ENCODE measurements at places on chromosomes 12 and 14.

GRCh38 chr14:28776482-28777266 is 10.1 kb downstream of the FOXG1 start:
- DNase-seq: peak; percentile 50

DNA sequence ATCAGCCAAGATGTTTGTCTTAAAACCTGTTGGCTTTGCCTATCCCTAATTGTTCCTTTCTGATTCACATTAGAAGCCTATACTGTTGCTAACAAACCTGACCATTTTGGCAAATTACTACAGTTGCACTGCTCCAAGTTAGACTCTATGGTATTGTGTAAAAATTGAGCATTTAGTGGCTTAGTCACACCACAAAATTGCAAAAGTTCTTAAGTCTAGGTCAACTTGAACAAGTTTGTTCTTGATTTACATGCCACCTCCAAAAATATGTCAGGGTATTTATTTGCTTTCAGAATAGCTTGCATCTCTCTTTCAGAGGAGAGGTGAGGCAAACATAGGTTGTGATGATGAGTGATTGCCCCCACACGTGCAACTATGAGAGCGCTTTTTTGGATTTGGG is 27.0 kb upstream of the PTHLH start:
- DNase-seq: no peak

- DNase-seq: no peak
Observed at GRCh38 chr14:25759920-25760655, 710.1 kb upstream of the STXBP6 start.

GRCh38 chr12:3611860-3612703 is 121.1 kb downstream of the PRMT8 start:
- no peak for DNase-seq

GRCh38 chr14:90671382-90672234 is 144.6 kb downstream of the TTC7B start:
- DNase-seq: no peak

- no peak for DNase-seq
Observed at GRCh38 chr14:69072584-69072983, 80.3 kb downstream of the DCAF5 start.

GRCh38 chr14:85531587-85532373 is 1.8 kb downstream of the FLRT2 start:
- DNase-seq: no peak

GRCh38 chr12:67764946-67765619 is 116.5 kb downstream of the DYRK2 start:
- no peak for DNase-seq

DNA sequence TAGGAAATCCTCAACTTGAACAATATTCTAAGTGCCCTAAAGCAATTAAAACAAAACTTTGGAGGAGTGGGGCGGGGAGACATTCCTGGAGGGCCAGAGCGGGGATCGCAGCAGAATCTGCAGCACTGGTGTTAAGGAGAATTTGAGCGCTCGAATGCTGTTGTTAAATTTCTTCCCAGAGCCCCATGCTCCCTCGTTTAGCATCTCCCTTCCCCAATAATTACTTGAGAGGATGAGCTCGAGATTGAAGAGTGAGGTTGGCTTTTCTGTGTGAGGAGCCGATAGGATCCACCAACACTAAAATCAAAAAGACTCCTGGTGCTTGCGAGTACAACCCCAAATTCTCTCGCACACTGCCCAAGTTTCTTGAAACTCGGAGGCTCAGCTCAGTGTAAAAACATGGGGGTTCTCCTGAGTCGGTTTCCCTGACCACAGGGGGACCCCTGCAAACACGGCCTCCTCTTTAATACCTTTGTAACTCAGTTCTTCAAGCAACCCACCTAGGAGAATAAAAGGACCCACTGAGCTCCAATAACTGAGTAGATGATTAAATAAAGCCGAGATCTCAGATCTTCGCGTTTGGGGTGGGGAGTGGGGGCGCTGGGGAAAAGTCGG is 10.2 kb upstream of the FOXG1 start:
- no peak for DNase-seq

- DNase-seq: no peak
Observed at GRCh38 chr14:46306267-46306666, 345.3 kb downstream of the RPL10L start.

GRCh38 chr14:53716578-53716977 is 240.0 kb downstream of the BMP4 start:
- no peak for DNase-seq

- DNase-seq: no peak
Observed at GRCh38 chr12:19642345-19642744, 203.1 kb downstream of the AEBP2 start.

- DNase-seq: no peak
Observed at GRCh38 chr12:46549527-46550265, 177.1 kb upstream of the SLC38A2 start.

DNA sequence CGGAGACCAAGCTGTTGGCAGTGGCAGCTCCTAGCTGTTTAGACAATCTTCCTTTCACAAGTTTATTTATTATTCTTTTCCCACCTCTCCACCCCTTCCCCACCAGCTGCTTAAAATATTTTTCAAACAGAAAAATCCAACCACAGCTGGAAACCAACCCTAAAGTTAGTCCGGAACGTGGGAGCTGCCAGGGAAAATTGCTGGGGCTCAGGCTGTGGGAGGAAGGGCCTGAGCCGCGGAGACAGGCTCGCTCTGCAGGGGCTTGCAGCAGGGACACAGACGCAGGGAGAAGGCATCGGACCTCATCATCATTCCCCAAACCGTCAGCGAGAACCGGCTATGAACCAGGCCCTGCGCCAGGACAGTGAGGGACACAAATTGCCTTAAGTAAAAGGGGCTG is 16.1 kb upstream of the TMEM106C start:
- no peak for DNase-seq

- no peak for DNase-seq
Observed at GRCh38 chr12:122873540-122873939, 22.4 kb downstream of the VPS37B start.

DNA sequence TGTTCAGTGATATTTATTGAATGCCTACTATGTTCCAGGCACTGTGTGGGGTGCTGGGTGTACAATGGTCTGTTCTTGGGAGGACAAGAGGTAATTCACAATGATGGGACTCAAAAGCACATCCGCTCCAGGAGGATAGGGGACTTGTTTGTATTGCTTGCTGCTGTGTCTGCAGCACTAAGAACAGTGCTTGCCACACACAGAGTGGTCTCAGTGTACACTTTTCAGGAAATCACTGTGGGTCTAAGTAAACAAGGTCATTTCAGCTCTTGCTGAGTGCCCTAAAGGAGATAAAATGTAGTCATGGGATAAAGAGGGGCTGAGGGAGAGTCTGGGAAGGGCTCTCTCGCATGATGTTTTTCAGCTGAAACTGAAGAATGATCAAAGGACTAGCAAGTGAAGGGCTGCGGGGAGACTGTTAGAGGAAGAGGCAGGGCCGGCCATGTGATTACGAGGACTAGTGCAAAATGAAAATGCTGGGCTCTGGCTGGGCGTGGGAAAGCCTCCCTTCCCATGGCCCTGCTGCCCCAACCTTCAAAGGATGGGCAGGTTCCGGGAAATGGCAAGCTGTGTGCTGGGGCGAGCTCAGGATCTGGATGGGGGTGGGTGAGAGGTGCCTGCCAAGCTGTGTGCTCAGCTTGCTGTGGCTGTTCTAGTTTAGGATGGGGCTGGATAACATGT is 39.1 kb downstream of the ADCK1 start:
- DNase-seq: no peak

DNA sequence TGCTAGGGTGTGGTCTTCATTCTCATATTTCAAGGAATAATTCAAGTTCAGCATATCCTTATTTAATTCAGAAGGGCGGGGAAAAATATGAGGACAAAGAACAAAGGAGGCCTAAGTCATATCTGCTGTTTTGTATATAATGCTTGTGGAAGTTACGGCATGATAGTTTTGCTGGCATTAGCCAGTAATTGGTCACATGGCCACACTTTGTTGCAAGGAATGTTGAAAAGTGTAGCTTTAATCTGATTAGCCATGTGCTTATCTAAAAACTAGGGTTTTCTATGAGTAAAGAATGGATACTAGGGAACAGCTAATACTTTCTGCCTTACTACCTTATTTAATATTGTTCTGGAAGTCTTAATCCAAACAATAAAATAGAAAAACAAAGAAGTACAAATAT is 34.4 kb upstream of the E2F7 start:
- DNase-seq: no peak

- no peak for DNase-seq
Observed at GRCh38 chr12:120092551-120093335, 23.8 kb downstream of the RAB35 start.

DNA sequence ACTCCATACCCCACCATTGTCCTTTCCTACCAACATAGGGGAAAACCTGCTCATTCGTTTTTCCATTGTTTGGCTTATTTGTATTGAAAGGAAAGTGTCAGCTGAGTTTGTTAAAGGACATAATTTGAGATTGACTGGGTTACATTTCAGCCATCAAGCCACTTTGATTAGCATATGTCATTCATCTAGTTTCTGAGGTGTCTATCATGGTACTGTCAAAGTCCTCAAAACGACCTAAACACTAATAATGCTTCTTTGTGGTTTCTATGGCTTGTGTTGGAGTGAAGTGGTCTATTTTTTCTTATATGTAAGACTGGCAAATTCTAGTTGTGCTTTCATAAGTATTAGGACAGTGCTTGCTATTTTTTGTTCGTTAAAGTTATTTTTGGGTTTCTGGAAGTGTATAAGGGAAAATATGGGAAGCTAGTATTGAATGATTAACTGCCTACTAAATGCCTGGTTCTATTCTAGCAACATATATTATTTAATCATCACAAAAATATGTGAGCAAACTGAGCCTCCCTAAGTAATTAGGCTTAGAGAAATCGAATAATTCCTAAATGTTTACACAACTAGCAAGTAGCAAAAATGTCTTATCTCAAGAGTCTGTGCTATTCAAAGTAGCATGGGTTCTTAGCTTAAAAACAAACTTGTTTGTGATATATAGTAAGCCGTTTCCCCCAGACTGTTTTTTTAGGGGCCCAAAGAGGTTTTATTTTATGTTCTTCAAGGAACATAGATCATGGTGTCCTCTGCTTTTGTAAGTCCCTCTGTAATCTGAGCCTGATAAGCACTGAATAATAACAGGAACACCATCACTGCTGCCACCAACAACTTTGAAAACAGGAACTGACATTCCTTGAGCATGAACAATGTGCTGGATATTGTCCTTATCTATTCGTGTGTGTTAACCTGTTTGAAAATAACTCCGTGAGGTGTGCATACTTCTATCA is 67.1 kb downstream of the DERA start:
- DNase-seq: no peak

- DNase-seq: no peak
Observed at GRCh38 chr12:124412646-124413015, 117.7 kb downstream of the RFLNA start.

DNA sequence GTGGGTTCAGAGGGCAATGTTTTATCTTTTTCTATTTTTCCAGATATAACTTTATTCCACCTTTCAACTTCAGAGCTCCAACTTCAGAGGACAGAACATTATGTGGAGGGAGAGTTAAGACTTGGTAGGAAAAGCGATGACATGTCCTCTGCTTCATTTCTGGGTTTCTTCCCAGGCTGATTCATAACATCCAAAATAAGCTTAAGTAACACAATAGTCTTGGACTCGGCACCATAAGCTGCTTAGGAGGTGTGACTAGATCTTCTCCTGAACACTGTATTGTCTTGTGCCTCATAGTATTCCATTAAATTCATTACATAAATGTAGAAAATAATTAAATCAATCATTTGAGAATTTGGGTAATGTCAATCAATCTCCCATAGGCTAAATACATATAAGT is 95.5 kb upstream of the PDE3A start:
- no peak for DNase-seq

DNA sequence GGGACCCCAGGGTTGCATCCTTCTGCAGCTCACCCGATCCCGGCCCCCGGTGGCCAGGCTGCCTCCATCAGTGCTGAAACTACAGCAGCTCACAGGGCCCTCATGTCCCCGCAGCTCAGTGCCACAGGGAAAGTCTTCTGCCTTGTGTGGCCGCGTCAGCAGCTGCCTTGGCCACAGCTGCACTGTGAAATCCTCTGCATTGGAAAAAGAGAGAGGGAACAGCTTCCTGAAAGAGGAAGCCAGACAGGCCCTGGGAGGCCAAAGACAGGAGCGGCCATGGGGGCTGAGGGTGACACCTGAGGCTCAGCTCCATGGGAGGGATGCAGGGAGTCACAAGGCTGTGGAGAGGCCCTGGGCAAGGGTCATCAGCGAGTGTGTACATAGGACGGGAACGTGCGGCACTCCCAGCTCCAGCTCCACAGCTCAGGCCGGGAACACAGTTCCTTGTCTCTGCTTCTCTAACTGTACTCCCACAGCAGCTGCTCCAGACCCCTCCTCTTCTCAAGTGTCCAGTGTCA is 32.7 kb downstream of the PARP2 start:
- no peak for DNase-seq

DNA sequence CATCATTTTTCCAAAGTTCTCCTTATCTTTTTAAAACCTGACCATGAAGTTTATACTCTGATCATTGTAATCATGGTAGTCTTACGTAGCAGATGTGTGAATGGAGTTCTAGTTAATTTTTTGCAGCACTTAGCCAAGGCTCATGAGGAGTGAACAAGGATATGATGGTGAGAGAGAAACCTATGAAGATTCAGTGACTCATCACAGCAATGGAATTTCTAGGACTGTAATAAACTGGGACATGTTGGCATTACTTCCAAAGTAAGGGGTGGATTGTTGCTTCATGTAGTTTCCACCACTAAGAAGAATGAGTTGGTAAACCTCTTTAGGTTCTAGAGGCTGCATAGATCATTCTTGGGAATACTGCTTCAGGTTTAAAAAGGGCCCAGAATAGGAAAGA is 102.7 kb downstream of the LRRIQ1 start:
- DNase-seq: no peak

GRCh38 chr12:14396071-14396470 is 30.6 kb downstream of the ATF7IP start:
- DNase-seq: no peak

DNA sequence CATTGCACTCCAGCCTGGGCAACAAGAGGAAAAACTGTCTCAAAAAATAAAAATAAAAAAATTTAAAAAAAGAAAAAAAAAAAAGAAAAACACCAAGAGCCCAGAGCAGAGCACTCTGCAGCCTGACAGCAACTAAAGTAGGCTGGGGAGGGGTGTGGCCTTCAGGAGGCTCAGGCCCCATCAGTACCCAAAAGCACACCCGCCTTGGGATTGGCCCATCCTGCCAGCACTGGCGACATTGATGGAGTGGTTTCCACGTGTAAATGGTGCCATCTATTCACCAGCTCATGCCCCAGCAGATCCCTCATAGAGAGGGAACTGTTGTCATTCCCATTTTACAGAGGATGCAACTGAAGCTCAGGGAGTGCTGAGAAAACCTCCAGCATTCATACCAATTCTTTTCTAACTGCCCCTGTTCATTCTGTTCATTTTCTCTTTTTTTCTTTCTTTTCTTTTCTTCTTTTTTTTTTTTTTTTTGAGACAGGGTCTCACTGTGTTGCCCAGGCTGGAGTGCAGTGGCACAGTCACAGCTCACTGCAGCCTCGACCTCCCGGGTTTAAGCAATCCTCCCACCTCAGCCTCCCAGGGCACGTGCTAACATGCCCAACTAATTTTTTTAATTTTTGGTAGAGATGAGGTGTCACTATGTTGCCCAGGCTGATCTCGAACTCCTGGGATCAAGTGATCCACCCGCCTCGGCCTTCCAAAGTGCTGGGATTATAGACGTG is 89.3 kb downstream of the IRF2BPL start:
- no peak for DNase-seq

GRCh38 chr12:132014092-132014914 is 64.6 kb downstream of the EP400 start:
- no peak for DNase-seq

- no peak for DNase-seq
Observed at GRCh38 chr14:36625014-36625413, 36.6 kb upstream of the PAX9 start.

Measured in NCI-H1417 treated with DMSO at 0.1 percent for 48 hours (cell line).